Stimulated activated CD4-positive, alpha-beta T cell treated with anti-CD3 and anti-CD28 coated beads, Interleukin-1b, Interleukin-23, amount 100 ng/mL, for 24 hours (primary cell): ENCODE measurements at places on chromosomes 7 and 10.

DNA sequence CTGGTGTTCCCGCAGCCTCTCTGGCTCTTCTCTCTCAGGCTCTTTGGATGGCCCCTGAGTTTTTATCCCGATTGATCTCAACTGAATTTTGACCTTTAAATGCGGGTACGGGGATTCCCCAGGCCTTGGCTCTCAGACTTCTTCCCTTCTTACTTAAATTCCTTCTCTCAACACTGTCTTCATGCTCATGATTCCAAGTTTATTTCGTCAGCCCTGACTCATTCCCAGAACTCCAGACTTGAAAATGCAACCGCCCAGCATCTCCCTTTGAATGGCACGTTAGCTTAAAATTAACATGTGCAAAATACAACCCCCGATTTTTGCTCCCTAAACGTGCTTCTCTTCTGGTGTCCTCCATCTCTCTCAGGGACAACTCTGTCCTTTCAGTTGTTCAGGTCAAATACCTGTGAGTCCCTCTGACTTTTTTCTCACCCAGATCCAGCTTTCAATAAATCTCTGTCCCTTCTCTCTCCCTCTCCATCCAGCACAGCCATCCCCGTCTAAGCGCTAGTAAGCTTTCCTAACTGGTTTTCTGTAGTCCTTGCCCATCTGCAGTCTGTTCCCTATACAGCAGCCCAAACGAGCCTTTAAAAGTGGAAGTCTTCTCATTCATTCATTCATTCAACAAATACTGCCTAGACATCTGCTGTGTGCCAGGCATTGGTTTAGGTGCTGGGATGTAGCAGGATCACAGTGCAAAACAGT lies 7.1 kb downstream of the HECW1 start:
- DNase-seq: no peak

DNA sequence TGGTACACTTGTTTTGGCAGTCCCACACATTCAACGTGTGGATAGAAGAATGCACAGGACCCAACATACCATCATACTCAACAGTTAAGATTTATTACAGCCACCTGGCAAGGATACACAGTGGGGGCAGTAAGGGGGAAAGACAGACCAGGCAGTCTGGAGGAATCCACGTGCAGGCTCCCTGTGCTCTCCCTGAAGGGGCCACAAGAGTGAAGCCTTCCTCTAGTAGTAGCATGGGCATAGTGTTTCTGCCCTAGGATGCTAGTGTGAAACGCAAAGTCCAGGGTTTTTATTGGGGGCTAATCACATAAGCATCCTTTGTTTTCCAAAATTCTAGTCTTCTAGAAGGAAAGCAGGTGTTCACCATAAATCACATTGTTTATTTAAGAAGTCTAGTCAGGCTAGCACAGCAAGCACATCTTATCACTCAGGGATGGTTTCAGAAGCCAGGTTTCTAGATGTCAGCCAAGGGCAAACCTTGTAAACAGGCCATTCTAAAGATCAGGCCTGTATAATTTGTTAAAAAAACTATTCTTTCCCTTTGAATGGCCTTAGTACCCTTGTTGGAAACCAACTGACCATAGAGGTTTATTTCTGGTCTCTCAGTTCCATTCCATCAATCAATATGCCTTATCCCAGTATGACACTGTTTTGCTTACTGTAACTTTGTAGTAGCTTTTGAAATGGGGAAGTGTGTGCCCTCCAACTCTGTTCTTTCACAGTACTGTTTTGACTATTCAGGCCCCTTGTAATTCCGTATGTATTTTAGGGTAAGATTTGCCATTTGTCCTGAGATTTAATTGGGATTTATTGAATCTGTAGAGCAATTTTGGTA lies 12.4 kb upstream of the TFAM start:
- no peak for DNase-seq

- DNase-seq: no peak
These were observed 60.0 kb downstream of the PRF1 start for GRCh38 chr10:70542565-70542938.

GRCh38 chr10:107206833-107207232 lies 42.3 kb upstream of the SORCS1 start:
- DNase-seq: no peak

GRCh38 chr10:12484002-12484918 lies 134.9 kb downstream of the CAMK1D start:
- DNase-seq: no peak

DNA sequence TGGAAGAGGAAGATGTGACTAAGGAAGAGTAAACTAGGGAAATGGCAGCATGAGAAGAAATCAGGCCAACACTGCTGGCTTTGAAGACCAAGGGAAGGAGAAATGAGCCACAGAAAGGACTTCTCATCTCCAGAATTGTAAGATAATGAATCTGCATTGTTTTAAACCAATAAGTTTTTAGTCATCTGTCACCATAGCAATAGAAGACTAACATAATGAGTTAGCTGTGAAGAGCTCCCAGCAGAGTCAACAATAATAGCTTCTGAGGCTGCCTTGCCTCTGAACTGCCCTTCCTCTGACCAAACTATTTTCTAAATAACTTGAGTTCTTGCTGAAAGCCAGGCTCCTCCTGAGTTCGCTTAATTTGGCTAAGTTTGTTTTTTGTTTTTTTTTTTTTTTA lies 103.6 kb downstream of the CACNA2D1 start:
- no peak for DNase-seq

DNA sequence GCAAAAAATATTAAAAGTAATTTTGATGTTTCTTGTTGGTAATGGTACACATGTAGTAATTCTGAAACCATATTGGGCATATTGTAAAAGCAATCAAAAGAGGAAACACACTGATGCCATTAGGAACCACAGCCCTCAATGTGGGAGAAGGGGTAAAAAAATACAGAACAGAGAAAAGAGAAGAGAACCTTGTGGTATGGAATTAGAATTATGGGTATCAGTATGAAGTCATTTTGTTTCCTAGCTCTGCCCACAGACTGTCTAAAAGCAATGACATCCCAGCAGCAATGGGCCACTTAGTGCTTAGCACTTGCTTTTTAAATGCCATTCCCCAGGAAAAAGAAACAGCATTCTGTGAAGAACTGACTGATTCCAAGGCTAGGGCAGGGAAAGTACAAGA lies 61.5 kb downstream of the CPVL start:
- DNase-seq: no peak

- no peak for DNase-seq
These were observed 1.5 kb downstream of the MKLN1 start for GRCh38 chr7:131329176-131329570.

DNA sequence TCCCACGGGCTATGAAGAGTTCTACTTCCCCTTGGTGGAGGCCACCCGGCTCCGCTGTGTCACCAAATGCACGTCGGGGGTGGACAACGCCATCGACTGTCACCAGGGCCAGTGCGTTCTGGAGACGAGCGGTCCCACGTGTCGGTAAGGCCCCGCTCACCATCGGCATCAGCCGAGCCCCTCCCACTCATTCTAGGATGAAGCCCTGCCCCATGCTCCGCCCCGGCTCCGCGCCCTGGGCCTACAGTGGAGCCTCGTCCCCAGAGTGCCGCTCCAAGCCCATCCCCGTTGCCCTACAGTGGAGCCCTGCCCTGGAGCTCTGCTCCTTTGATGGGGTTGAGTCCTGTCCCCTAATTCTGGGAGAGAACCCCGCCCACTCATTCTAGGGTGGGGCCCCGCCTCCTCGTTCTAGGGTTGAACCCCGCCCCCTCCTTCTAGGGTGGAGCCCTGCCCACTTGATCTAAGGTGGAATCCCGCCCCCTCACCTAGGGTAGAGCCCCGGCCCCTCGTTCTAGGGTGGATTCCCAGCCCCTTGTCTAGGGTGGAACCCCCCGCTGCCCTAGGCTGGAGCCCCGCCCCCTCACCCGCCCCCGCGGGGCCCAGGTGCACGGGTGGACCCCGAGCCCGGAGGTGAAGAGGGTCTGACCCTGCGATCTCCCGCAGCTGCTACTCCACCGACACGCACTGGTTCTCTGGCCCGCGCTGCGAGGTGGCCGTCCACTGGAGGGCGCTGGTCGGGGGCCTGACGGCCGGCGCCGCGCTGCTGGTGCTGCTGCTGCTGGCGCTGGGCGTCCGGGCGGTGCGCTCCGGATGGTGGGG lies 3.4 kb upstream of the MUC12 start:
- DNase-seq: peak; percentile 53

DNA sequence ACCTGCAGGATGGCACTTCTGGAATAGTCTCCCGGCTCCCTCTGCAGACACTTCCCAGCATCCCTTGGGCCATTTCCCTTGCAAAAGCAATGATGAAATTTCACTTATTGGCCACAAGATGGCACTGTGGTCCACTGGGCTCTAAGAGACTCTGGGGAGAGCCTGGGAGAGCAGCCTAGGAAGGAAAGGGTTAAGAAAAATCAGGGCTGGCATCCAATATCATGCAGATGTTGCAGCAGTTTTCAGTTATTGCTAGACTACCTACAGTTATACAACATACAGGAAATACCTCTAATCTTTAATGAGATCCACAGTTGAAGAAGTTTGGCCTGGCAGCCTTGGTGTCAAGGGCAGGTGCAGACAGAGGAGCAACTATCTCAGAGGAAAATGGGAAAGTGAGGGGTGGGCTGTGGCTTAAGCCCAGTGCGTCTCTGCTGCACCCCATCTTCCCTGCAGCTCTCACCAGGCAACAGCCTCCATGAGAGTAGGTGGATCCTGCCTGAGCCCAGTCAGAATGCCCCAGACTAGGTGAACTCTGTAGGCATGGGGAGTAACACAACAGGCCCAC lies 100.2 kb upstream of the PRSS58 start:
- DNase-seq: no peak

DNA sequence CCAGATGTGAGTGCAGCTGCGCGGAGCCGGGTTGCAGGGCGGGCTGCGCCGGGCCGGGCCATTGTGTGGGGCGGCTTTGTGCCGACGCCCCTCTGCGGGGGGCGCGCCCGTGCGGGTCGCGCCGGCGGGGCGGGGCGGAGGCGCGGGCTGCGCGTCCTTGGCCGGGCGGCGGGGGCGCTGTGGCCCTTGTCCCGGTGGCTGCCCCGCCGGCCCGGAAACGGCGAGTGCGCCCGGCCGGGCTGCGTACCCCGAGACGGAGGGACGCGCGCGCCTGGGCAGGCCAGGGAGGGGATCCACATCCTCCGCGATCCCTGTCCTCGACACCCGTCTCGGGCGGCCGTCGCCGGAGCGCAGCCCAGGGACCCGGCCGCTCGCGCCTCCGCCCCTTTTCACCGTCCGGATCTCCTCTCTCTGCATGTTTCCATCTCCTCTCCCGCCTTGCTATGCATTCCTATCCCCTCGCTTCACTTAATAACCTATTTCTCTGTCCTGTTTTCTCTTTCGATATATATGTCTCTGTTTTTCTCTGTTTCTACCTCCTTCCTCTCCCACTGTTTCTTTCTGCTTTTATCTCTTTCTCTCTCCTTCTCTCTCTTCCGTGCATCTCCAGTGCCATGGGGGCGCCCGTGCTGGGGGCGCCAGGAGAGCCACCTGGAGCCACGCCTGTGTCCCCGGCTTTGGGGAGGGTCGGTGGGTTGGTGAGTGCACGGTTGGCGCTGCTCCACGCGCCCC lies 765 bp downstream of the PFKFB3 start:
- DNase-seq: peak; percentile 35

- DNase-seq: no peak
These were observed 668 bp downstream of the GPR37 start for GRCh38 chr7:124764847-124765400.

DNA sequence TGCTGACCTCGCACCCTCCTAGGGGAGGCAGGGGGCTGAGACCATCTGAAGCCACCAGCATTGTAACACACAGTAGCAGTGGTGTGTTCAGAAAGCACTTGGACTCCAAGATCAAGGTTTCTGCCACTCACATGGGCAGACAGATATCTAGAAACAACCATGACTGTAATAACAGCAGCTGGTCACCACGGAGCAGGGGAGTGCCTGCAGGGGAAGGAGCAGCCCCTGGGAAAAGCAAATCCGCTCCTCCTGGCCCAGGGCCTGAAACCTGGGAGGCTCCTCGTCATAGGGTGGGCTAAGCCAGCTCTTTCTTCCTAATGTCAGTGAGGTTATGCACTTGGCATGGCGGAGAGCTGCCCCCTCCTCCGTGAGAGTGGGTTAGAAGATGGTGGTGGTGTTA lies 118.4 kb upstream of the INSYN2A start:
- no peak for DNase-seq

- DNase-seq: no peak
These were observed 65.6 kb downstream of the CDH23 start for GRCh38 chr10:71462062-71462935.

GRCh38 chr7:66183700-66184099 lies 21.4 kb upstream of the TPST1 start:
- no peak for DNase-seq

- no peak for DNase-seq
These were observed 55.3 kb downstream of the COBL start for GRCh38 chr7:51261117-51261835.

DNA sequence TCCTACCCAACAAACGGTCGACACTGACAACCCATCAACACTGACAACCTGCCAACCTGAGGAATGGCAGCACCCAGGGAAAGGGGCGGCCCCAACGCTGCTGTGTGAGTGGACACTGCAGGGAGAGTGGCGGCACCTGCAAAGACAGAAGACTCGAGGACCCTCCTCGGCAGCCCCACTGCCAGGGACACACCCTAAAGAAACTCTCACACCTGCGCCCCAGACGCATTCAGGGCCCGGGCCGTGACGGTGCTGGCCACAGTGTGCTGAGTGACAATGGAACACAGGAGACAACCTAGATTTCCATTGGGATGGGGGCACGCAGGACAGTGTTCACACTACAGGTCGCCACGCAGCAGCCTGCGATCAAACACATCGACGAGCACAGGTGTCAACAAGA lies 3.6 kb downstream of the CAMK2B start:
- DNase-seq: no peak

DNA sequence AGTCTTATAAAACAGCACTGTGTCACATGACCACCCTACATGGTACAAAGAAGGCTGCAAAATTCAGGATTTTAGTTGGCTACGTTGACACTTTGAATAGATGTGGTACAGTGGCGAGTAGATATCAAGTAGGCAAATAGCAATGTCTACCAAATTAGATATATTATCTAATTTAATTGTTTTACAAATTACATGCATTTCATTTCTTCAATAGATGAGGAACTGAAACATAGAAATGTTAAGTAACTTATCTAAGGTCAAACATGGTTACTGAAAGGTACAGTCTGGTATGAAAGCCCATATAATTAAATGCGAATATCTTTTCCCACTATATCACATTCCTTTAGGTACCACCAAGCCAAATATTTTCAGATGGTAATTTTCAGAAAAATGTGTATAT lies 972.2 kb downstream of the NRG3 start:
- no peak for DNase-seq

DNA sequence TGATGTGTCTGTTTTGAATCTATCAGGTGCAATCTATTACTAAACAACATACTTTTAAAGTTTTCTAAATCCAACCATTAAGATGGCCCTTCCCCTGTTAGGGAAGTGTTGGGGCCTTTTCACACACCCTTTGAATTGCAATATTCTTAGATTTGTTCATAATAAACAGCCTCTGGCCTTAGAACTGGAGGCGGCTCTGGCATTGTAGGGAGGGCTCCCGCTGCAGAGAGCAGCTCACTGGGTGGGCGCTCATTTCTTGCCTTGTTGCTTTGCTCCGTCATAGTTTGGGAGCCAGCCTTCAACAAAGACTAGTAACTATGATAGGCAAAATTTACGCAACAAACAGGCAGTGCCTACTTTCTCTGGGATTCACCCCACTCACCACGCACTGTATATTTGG lies 4.2 kb upstream of the HOXA10 start:
- DNase-seq: no peak

GRCh38 chr10:104337521-104337984 lies 712 bp downstream of the ITPRIP start:
- no peak for DNase-seq
